ENCODE measurements at places on chromosomes 3 and 15.

GRCh38 chr3:151328298-151328995 is 902 bp downstream of the P2RY13 start:
- DNase-seq, result peak; percentile 49

GRCh38 chr3:194711913-194712312 is 26.2 kb downstream of the FAM43A start:
- no peak for DNase-seq

DNA sequence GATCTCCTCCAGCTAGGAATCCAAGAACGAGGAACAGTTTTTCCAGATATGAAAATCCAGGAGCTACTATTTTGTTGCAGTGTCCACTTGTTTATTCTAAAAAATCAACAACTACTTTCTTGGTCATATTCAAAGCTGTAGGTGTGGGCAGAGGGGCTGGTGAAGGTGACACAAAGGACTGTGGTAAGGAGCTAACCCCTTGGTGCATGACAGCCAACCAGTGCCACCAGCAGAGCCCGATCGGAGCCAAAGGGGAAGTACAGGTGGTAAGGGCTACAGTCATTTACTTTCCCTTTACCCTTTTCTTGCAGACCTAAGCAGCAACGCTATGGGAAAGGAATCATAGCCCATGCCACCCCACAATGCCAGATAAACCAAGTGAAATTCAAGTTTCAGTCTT is 30.7 kb downstream of the PLA1A start:
- peak; percentile 22 for DNase-seq

- no peak for DNase-seq
These were observed 17.1 kb downstream of the IQCB1 start for GRCh38 chr3:121817753-121818152.

GRCh38 chr15:99409560-99409959 is 156.2 kb upstream of the MEF2A start:
- no peak for DNase-seq

- DNase-seq, result no peak
These were observed 30.0 kb upstream of the P3H2 start for GRCh38 chr3:190150681-190151080.

GRCh38 chr15:83327041-83327440 is 42.6 kb upstream of the BNC1 start:
- no peak for DNase-seq

- no peak for DNase-seq
These were observed 20.7 kb upstream of the CTNNB1 start for GRCh38 chr3:41178576-41178975.

- peak; percentile 48 for DNase-seq
These were observed at the start of gene IGF1R for GRCh38 chr15:98647774-98648653. IGF1R (plus strand) TSS chr15:98648539; CDS start chr15:98649582, 1,043 bp downstream.

- no peak for DNase-seq
These were observed 10.7 kb upstream of the TASOR start for GRCh38 chr3:56693750-56694149.

DNA sequence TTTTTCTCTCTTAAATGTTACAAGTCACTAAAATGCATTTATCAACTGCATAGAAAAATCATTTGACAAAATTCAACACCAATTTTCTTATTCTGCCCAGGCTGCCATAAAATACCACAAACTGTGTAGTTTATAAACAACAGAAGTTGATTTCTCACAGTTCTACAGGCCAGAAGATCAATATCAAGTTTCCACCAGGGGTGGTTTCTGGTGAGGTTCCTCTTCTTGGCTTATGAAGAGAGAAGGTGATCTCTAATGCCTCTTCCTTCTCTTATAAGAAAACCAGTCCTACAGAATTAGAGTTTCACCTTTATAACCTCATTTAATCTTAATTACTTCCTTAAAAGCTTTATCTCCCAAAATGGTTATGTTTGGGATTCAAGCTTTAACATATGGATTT is 10.9 kb upstream of the CD200R1L start:
- DNase-seq, result no peak

GRCh38 chr3:11197484-11197883 is 43.2 kb downstream of the HRH1 start:
- no peak for DNase-seq

Measured in T-helper 2 cell (primary cell).